ENCODE measurements at places on chromosomes 2 and 18. TPM values are rescaled to one million over a fixed set of nuclear protein-coding genes. Genes with fewer than 3 reads are reported as not detected.

The SERPINB12 gene
- total RNA-seq = not detected

The PJVK gene
- 2.4 TPM for total RNA-seq

The CPLX4 gene
- not detected for total RNA-seq

The CFAP65 gene
- not detected for total RNA-seq

The TEX44 gene
- total RNA-seq = not detected

The COLEC12 gene
- total RNA-seq = not detected

The ATP6V1B1 gene
- not detected for total RNA-seq

The GNLY gene
- total RNA-seq = 21.6 TPM
